Stimulated activated CD4-positive, alpha-beta T cell treated with anti-CD3 and anti-CD28 coated beads, Interleukin-4, amount 100 ng/mL, for 1 hour (primary cell): ENCODE measurements at places on chromosomes 1 and 21.
A peak's percentile ranks its signal among the peaks of the same experiment; 100 is the strongest.

GRCh38 chr1:210214573-210215409 is 17.8 kb upstream of the SERTAD4 start:
- DNase-seq: no peak

- no peak for DNase-seq
Observed at GRCh38 chr1:36398370-36398977, 766 bp upstream of the LSM10 start.

- DNase-seq: no peak
Observed at GRCh38 chr1:182119631-182120030, 58.1 kb upstream of the ZNF648 start.

DNA sequence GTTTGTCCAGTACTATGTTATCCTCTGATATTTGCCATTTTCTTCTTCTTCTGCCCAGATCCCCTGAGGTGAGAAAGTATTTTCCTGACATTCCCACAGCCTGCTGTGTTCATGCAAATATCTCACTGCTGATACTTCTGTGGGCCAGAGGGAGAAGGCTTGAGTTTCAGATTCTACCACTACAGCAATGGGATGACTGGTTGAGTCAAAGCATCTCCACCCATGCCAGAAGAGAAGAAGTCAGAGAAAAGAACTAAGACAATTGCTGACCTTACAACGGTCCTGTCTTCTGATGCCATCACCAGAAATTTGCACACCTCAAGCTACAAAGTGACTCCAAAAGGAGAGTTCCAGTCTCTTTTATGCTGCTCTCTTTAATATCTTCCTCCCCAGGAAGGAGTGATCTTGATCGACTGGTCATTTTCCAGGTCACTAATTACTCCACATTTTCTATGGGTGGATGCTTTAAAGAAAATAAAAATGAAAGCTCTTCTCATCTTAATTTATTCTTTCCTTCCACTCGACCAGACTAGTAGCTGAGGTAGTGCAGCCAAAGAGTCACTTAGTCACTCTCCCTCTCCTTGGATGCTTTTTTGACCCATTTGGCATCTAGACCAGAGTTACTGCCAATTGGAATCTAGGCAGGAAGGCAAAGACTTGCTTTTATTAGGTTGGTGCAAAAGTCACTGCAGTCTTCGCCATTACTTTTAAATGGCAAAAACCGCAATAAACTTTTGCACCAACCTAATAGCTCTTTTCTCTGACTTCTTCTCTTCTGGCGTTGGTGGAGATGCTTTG is 195.1 kb downstream of the PTPRC start:
- DNase-seq: no peak

GRCh38 chr1:199808110-199808870 is 219.2 kb upstream of the NR5A2 start:
- DNase-seq: no peak

GRCh38 chr1:41660570-41661427 is 176.3 kb upstream of the EDN2 start:
- DNase-seq: no peak

- DNase-seq: no peak
Observed at GRCh38 chr1:159917533-159918351, 7.6 kb downstream of the TAGLN2 start.

- no peak for DNase-seq
Observed at GRCh38 chr1:71414179-71414578, 333.3 kb upstream of the ZRANB2 start.

- DNase-seq: no peak
Observed at GRCh38 chr1:151060657-151061421, 642 bp downstream of the MLLT11 start.

DNA sequence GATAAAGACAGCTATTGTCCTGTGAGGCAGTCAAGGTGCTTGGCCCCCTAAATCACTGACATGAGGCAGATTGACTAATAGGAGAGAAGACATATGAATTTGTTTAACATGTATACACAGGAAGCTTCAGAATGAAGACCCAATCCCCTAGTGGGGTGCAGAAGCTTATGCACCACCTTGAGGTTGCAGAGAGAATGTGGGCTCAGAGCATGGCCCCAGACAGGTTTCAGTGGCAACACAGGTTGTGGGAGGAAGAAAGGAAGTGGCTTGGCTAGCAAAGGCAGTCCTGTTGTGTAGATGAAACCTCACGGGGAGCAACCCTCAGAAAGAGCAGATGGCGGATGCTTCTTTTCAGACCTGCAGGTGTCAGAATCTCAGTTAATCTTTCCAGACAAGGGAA is 37.0 kb upstream of the PARP1 start:
- DNase-seq: peak; percentile 13

- no peak for DNase-seq
Observed at GRCh38 chr1:67316180-67316902, 8.7 kb downstream of the IL12RB2 start.

DNA sequence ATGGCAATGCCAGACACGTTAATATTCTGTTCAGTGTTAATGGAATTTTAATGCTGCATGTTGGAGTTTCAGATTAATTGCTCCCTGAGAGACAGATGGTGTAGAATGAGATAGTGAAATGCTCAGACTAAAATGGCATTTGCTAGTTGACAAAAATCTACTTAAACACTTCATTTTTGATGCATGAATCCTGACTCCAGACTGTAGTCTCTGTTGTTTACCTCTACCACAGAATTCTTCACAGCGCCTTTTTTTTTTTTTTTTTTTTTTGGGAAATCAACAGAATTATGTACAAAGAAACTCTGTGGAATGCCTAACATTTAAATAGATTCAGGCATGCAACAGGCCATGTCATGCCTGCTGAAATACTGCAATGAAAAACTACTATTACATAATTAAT is 111.3 kb downstream of the PLPPR5 start:
- no peak for DNase-seq

DNA sequence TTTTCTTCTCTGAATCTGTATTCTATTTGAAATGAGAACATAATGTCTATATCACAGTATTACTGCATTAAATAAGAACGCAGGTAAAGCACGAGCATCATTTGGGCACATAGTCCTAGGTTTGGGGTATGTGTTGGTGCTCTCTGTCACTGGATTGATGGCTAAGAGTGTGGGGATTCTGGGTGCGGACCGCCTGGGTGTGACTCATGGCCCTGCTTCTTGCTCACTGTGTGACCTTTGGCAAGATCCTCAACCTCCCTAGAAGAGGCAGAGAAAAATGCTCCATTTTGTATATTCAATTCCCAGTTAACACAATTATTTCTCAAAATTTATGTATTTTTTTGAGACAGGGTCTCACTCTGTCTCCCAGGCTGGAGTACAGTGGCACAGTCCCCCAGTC is 99.7 kb downstream of the LAMC2 start:
- DNase-seq: no peak

DNA sequence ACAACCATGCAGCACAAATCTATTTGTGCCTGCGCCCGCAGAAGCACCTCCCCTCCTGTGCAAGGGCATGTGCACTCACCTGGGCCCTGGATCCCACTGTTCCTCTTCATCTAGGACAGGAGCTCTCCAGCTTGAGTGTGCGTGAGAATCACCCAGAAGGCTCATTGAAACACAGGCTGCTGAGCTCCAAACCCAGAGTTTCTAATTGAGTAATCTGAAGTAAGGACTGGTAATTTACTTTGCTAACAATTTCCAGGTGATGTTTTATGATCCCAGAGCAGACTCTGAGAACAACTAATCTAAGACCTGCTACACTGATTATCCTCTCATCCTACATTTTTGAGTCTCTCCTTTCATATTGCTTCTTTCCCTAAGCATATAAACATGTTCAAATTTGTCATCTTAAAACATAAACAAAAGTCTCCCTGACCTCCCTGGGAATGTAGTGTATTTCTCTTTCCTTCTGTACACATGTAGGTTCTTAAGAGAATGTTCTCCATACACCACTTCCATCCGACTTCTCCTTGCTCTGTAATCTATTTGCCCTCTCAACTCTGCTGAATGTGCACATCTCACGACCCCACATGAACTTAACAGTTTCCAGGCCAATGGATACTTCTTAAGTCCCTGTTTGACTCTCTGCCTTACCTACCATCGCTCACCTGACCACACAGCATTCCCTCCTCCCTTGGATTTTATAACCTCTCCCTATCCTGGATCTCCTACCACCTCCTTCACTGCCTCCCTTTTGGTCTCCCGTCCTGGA is 522.5 kb downstream of the SMYD3 start:
- DNase-seq: no peak

GRCh38 chr1:61491497-61491896 is 233.4 kb downstream of the TM2D1 start:
- DNase-seq: no peak

GRCh38 chr21:37149411-37149810 is 76.4 kb downstream of the TTC3 start:
- no peak for DNase-seq

DNA sequence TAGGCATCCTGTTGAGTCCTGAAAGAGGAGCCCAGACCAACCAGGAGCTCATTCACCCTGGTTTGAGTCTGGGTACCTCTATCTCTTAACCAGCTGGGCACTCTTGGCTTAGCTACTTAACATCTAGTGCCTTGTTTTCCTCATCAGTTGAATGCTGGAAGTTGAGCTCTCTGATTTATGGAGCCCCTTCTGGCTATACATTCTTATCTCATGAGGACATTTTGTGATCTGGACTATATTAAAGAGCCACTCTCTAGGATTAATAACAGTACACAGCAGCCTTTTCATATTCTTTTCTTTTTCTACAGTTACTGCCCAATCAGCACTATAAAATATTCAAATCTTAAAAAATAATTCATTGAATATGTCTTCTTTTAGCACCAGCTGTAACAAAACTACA is 296.9 kb upstream of the RUNX1 start:
- no peak for DNase-seq

DNA sequence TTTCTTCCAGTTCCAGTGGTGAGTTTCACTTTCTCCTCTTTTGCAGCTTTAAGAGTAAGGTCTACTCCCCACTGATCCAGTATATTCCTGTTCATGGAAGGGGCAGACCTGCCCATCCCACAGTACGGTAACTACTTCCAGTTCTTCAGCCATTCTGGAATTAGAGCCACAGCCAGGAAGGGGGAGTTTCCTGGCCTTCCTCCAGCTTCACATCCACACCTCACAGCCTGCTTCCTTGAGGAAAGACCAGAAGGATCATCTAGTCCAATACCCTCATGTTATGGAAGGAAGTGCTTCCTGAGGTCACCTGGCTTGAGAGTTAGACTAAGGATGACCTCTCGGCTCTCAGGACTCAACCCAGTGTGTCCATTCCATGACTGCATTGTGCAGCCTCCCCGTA is 597.8 kb downstream of the KIF26B start:
- DNase-seq: no peak

DNA sequence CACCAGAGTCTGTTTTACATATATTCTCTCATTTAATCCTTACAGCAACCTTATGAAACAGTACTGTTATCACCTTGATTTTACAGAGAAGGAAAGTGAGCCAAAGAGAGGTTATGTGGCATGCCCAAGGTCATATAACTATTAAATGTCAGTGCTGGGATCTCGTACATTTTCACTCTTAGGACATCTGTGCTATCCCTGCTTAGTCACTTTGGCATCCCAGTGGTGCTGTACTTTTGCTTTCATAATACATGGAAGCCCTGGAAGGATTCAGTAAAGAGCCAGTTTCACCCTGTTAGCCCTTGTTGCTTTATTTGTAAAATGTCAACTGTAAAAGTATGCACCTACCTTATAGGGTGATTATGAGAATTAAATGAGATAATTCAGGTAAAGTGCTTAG is 104.4 kb downstream of the NFIA start:
- DNase-seq: no peak

DNA sequence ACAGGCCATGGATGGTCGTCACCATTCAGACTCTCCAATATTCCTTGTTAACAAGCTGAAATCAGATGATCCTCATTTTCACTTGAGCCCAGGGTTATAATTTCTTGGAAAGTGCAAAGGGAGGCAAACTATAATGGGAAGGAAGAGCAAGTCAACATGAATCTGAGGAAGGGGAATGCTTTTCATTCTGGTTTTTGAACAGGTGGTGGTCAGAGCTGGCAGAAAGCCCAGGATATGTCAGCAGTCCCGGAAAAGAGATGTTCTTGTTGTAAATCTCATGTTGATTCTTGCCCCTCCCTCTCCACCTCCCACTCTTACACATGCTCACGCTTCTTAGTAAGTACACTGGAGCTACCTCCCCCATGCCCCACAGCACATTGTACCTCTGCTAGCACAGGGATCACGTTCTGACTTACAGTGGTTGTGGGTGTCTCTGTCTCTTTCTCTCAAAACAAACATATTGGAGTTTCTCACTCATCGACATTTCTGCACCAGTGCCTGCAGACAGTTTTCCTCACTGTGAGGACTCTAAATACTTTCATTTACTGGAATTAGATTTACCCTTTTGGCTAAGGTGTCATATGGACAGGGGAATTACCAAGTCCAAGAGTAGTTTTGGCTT is 77.6 kb downstream of the XCL2 start:
- DNase-seq: peak; percentile 33

- DNase-seq: no peak
Observed at GRCh38 chr1:151611288-151611790, 511 bp upstream of the SNX27 start.

GRCh38 chr1:39275836-39276507 is 71.5 kb downstream of the MACF1 start:
- DNase-seq: no peak

DNA sequence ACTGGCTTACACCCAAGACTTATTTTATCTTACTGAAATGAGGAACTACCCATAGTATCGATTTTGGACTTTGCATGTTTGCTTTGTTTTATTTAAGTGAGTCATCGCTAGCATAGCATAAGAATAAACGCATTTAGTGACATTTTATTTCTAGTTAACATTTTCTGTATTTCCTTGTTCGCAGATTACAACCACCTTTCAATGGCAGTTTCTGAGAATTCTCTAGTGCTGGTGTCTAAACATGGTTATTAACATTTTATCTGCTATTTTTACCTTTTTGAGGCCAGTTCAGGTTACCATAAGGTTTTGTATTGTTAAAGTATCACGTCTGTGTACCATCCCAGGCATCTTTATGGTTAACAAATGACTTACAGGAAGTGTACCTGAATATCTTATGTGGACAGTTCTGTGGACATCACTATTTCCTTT is 24.5 kb downstream of the EEIG2 start:
- no peak for DNase-seq

DNA sequence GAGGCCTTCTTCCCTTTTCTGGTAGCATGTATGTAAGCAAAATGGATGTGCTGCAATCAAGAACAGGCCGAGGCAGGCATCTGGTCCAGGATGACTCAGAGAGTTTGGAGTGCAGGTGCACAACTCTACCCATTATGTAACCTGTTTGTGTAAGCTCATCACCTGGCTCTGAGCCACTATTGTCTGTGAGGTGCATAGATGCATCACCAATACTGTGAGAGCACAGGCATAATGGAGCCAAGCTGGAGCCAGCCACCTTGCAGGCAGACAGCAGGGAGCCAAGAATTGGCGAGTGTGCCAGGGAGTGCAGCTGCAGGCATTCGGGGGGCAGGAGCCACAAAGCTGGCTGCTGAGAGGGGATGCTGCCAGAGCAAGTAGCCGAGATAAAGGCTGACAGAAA is 549.9 kb upstream of the RGS18 start:
- no peak for DNase-seq

- DNase-seq: no peak
Observed at GRCh38 chr1:234621657-234622335, 11.8 kb upstream of the IRF2BP2 start.

- no peak for DNase-seq
Observed at GRCh38 chr1:232744847-232745246, 60.4 kb upstream of the MAP10 start.
